Renal pelvis (tissue), 12 donors: ENCODE measurements at places on chromosomes 4 and X.
A peak's percentile ranks its signal among the peaks of the same experiment; 100 is the strongest.

GRCh38 chr4:109406337-109406931 is 27.2 kb upstream of the SEC24B start:
- DNase-seq, result peak; percentile 74

GRCh38 chr4:173919861-173920260 is 363.6 kb downstream of the FBXO8 start:
- no peak for DNase-seq

- no peak for DNase-seq
Measured at GRCh38 chr4:102612824-102613366, 111.7 kb downstream of the NFKB1 start.

GRCh38 chr4:120692964-120693363 is 229.6 kb downstream of the PRDM5 start:
- DNase-seq, result no peak

DNA sequence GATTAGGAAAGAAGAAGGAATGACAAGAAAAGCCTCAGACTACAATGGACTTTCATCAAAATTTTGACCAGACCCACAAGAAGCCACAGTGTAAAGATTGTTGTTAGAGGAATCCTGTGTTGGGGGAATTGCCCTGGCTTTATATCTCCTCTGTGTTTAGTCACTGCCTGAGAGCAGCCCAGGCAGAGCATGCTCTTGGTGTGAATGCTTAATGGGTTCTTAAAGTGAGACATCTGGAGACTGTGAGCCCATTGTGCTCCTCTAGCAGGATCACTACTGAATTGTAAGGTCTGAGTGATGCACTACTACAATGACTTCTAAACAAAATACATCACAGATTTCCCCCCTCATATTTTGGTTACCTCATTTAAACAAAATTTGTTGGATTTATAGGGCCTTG is 1860.5 kb upstream of the ADGRL3 start:
- DNase-seq, result no peak

DNA sequence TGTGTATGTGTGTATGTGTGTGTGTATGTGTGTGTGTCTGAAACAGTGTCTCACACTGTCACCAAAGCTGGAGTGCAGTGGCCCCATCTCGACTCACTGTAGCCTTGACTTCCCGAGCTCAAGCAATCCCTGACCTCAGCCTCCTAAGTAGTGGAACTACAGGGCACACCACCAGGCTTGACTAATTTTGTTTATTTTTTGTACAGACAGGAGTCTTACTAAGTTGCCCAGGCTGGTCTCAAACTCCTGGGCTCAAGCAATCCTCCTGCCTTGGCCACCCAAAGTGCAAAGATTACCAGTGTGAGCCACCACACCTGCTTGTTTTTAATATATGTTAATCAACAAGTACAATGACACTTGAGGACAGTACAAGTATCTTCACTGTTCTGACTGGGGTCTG is 92.4 kb downstream of the APBB2 start:
- DNase-seq, result no peak

DNA sequence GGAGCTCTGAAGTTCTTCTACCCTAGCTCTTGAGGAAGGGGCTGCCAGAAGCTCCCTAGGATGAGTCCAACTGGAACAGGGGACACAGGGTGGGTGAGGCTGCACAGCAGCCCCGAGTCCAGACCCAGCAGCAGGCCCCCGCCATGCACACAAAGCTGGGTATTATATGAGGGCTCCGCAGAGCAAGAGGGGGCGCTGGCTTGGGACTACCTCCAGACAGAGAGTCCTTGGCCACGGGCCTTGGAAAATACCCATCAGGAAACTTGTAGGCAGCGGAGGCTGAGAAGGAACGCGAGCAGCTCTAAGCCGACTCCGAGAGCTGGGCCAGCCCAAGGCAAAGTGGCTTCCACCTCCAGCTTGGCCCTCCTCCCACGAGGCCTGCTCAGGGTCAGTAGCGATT is 8.1 kb downstream of the HCFC1 start:
- DNase-seq, result no peak

- peak; percentile 15 for DNase-seq
Measured at GRCh38 chrX:136577552-136577951, 45.5 kb downstream of the VGLL1 start.

GRCh38 chrX:149365061-149365460 is 140.0 kb downstream of the IDS start:
- no peak for DNase-seq
